ENCODE measurements at places on chromosomes 1 and 21.

DNA sequence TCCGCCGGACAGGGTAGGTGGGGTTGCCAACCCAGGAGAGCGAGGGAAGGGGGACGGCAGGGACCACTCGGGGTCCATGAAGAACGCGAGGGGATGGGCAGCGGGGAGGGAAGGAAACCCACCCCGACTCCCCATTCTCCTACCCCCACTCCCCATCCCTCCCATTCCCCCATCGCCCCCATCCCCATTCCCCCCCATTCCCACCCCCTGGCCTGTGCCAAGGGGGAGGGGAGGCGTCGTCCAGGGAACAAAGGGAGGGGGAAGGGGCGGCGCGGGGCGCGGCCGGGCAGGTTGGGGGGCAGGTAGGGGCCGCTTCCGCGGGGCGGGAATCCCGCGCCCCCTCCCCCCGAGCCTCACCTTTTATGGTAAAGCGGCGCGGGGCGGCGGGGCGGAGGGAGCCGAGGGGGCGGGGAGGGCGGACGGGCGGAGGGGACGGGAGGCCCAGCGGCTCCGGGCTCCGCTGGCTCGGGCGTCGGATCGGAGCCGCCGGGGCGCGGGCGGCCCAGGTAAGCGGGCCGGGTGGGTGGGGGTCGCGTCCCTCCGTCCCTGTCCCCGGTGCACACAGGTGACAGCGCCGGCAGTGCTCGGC lies at the start of gene FBLIM1:
Gene FBLIM1, plus strand, starts transcription at position 453 of the 589 bp plus-strand sequence. CDS start 6,189 bp downstream, outside the sequence.
- no peak for DNase-seq

- DNase-seq: no peak
Observed at GRCh38 chr1:7733276-7733675, 37.8 kb upstream of the VAMP3 start.

DNA sequence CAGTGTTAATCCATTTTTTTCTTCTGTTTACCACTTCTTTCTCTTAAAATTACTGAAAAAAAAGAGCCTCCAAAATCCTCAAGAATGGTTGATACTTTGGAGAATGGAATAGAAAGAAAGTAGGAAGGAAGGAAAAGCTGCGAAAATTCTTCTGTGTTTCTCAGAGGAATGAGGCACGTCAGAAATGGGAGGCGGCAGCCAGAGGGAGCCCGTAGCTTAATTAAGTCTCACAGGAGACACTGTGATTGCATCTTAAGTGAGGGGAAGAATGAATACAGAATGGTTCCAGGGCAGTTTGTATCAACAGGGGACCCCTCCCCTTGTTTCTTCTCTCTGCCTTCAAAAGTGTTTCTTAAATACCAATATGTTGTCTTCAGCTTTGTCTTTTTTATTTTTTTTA lies 1099.5 kb downstream of the PLA2G4A start:
- DNase-seq: no peak

DNA sequence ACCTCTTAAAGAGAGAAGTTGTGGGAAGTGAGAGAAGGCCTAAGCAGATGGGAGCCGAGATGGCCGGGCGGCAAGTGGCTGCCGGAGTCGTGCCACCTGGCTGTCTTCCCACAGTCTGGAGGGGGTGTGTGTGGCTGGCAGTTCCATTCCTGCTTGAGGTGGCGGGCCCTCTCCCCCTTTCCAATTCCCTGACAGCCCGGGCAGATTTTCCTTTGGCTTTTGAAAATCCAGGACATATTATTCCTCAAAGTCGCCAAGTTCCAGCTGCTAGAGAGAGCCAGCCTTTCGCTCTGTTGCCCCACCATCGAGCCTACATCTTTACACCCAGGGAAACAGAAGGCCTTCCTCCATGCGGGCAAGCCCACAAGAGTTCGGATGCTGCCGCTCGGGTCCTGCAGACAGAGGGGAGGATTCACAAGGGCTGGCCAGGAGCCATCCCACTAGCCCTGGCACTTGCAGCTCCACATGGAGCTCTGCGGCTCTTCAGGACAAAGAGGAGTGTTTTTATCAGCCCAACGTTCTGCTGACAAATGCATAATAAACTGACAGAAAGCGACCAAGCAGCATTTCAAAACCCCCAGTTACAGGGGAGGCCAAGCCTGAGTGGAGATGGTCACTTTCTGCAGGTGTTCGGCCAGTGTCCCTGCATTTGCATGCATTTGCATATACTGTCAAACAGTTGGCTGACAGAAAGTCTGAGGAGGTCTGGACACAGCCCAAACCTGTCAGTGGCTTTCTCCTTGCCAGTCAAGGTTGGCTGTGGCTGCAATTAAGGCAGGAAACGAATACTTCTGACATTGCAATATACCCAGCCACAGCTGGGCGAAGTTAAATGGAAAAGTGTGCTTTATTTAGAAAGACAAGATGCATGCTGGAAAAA lies 45.9 kb downstream of the OLIG1 start:
- no peak for DNase-seq

GRCh38 chr1:44170281-44170823 lies 28.9 kb upstream of the KLF18 start:
- DNase-seq: no peak

DNA sequence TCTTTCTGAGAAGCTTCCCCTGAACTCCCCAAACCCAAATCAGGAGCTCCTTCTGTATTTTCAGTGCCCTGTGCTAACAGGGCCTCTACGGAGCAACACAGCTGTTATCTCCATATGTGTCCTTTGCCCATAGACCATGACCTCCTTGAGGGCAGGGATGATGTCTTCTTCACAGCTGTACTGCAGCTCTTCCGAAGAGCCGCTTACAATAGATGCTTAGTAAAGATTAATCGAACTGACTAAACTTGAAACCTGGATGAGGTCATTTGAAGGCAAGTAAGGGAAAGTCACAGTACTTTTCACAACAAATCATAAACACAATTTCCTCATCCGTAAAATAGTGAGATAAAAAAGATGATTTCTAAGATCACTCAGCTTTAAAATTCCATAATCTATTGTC lies 4.4 kb upstream of the KCNN3 start:
- no peak for DNase-seq

DNA sequence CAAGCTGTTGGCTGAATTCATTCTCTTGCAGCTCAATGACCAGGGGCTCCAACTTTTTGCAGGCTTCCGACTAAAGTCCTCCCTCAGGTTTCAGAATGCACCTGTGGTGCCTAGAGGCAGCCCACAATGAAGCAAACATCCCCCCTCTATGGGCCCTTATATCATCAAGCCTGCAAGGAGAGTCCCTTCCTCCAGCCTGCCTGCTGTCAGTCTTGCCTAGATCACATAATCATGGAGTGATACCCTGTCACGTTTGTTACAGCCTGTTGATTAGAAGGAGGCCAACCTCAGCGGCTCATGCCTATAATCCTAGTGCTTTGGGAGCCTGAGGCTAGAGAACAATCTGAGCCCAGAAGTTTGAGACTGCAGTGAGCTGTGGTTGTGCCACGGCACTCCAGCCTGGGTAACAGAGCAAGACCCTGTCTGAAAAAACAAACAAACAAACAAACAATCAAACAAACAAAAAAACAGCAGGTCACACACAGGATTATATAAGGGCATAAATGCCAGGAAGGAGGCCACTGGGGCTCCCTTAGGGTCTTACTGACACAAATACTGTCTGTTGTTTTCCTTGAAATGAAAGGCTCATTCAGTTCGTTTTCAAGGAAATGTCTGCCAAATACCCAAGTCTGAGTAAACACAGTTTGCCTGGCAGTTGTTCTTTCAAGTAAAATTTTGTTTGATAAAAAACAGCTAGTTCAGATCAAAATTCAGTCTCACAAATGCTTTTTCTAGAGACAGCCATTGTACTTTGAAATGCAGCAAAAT lies 4.7 kb upstream of the SPRR3 start:
- DNase-seq: no peak

DNA sequence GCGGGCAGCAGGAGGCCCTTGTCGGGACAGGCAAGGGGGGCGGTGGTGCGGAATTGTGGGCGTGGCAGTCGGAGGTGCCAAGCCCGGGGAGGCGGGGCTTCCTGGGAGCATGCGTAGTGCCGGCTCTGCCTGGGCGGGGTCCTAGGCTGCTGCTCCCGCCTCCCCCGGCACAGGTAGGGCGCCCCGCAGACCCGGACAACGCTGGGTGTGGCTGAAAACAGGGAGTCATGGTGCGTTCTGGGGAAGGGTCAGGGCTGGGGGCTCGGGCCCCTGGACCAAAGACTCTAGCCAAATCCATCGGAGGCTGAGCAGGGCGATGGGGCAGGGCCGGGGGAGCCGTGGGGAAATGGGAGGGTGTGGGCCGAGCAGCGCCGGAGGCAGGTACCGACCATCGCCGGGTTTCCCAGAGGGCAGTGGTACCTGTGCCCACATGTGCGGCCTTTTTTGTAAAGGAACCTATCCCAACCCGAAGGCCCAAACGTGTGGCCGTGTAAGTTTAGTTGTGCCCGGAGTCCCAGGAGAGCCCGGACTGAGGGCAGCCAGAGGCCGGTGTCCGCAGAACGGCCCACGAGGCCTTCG lies 231.9 kb downstream of the SDCCAG8 start:
- no peak for DNase-seq

DNA sequence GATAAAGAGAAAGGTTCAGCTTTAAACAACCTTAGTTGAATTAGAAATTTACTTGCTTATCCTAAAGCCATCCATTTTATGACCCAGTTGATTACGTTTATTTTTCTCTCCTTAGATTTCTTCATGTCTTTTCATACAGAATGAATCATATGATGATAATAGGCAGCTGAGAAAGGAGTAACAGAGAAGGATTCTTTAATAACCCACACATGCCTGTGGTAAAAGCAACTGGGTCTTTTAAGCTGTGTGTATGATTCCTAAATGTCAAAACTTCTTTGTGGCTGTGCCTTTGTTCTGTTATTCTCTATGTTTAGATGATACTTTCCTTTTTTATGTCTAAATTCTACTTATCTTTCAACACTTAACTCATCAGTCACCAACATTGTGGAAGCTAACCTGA lies 626.5 kb downstream of the NCAM2 start:
- no peak for DNase-seq

DNA sequence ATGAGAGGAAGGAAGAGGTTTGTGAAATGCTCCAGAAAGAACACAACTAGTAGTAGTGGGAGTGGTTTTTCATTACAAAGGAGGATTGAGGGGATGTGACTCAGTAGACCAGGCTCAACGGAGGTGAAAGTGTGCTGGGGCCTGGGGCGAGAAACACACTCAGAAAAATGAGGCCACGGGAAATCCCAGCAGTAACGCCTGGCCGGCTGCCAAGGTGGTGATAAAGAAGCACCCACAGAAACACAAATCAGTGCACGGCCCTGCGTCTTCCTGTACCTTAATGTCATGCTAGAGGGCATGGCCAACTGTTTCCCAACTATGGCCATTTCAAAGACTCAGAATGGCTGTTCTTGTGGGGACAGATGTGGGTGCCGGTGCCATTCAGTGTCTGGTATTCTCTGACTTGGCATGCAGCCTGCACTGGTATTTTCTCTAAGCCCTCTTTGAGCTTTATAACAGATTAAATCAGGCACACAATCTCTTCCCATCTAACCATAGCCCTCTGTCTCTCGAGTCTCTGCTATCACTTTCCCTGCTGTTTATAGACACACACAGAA lies 38.2 kb downstream of the URB2 start:
- DNase-seq: no peak

DNA sequence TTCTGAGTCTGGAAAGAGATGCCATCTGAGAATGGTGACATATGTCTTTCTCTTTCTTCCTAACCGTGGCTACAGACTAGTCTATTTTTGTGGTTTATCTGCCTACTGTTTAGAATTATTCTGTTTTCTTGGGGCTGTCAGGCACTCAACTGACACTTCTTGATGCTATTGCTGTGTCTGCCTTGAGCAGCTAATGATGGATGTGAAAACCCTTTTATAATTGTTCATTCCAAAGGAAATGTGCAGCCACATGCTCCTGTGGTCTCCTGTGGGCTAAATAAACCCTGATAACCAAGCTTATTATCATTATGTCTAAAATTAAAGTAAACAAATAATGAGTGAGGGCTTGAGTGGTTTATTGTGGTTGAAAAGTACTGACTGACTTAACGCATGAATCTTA lies 52.7 kb upstream of the CXADR start:
- no peak for DNase-seq

DNA sequence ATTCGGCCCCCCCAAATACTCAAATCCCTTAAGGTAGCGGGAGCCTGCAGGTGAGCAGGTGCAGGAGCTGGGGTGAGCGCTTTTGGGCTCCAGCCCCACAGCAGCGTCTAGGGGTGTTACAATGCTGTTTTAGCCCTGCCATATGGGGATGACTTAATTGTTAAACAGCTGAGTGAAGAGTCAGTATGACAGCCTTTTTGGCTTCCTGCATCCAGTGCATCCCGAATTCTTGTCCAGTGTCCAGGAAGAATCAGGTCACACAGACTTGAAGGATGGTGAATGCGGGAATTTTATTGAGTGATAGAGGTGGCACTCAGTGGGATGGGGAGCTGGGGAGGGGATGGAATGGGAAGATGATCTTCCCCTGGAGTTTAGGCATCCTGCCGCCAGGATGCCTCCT lies 30.4 kb upstream of the HHAT start:
- DNase-seq: no peak

GRCh38 chr1:44500181-44501046 lies 95.4 kb downstream of the RNF220 start:
- no peak for DNase-seq

DNA sequence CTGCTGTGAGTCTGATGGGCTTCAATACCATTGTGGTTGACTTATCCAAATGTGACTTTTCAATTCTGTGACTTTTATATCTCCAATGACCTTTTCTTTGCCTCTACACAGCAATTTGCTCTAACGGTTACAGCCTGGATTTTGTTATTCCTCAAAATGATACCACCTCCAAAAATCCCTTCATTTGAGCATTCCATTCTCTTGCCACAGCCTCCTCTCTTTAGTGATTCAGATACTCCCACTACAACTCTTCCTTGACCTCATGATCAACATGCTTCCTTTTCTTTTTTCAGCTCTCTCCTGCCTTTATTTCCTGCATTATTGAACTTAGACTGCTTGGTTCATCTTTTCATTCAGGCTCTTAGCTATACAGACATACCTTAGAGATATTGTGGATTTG lies 16.6 kb upstream of the IL19 start:
- DNase-seq: no peak

GRCh38 chr1:108897865-108898720 lies 21.3 kb downstream of the GPSM2 start:
- peak; percentile 6 for DNase-seq

DNA sequence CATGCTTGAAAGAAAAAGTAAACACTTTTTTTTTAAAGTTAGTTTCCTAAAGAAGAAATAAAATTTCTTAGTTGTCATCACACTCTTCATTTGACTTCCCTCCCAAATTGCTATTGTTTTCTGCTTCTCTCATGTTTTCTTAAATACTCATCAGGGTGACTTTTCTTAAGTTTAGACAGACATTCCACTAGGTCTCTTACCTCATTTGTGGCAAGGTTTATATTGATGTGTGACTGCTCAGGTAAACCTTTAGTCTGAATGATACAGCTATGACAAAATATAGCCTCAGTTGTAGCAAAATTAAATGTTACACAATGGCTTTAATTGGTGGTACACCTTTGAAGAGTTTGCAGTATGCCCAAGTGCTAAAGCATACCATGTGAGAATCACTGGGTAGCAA lies 78.6 kb downstream of the ATF6 start:
- no peak for DNase-seq

- no peak for DNase-seq
Observed at GRCh38 chr1:56517404-56518130, 61.8 kb downstream of the PLPP3 start.
